ENCODE measurements at places on chromosomes 1 and 21.

- no peak overlapping the region for H3K4me3 ChIP-seq
- peaks cover 30% of the 10 kb centered on the region for H3K27me3 ChIP-seq
- peaks cover 42% of the 10 kb centered on the region for H3K4me1 ChIP-seq
- no peak overlapping the region for H3K27ac ChIP-seq
- no peak for DNase-seq
Measured at GRCh38 chr1:17465228-17465627, 25.8 kb upstream of the RCC2 start.

GRCh38 chr1:47179017-47179987 is 10.5 kb downstream of the PDZK1IP1 start:
- H3K27me3 ChIP-seq, result peaks cover 36% of the 10 kb centered on the region
- DNase-seq, result peak; percentile 94
- H3K4me3 ChIP-seq, result peak overlapping the region; percentile 79
- peak overlapping the region; percentile 76 for H3K27ac ChIP-seq
- H3K4me1 ChIP-seq, result peaks cover 22% of the 10 kb centered on the region

GRCh38 chr1:230857077-230857476 is 11.2 kb downstream of the C1orf198 start:
- H3K27me3 ChIP-seq, result no peaks in the 10 kb centered on the region
- DNase-seq, result no peak
- peaks cover 25% of the 10 kb centered on the region for H3K4me1 ChIP-seq
- H3K36me3 ChIP-seq, result peaks cover 37% of the 10 kb centered on the region

- H3K27ac ChIP-seq, result no peak overlapping the region
- no peaks in the 10 kb centered on the region for H3K36me3 ChIP-seq
- no peaks in the 10 kb centered on the region for H3K4me1 ChIP-seq
- H3K4me3 ChIP-seq, result no peak overlapping the region
- no peak for DNase-seq
Measured at GRCh38 chr1:176853503-176853902, 311.0 kb downstream of the ASTN1 start.

DNA sequence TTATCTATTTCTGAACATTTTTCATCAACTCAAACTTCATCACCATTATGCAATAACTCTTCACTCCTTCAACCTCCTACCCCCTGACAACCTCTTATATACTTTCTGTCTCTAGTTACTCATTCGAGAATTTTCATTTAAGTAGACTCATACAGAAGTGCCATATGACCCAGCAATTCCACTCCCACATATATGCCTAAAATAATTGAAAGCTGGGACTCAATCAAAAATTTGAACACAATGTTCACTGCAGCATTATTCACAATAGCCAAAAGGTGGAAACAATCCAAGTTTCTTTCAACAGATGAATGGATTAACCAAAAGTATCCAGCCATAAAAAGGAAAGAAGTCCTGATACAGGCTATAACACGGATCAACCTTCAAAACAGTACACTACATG is 24.1 kb downstream of the COL11A1 start:
- no peaks in the 10 kb centered on the region for H3K27me3 ChIP-seq
- H3K36me3 ChIP-seq, result no peaks in the 10 kb centered on the region
- no peak overlapping the region for H3K4me3 ChIP-seq
- H3K4me1 ChIP-seq, result no peaks in the 10 kb centered on the region

DNA sequence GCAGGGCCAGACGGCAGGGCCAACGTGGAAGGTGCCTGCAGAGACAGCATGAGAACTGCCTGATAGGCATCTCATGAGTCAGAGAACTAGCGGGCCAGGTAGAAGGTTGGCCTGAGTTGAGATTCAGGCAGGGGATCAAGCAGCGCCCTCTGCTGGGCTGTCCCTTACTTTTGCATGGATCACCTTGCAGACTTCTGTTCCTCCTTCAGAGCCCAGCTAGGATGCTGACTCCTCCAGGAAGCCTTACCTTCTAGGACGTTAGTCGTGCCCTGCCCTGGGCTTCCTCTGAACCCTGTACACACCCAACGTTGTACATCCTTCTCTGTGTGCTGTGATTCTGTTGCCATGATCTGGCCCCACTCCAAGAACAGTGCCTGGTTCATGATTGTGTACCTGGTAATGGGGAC is 231.3 kb upstream of the VAMP3 start:
- H3K27me3 ChIP-seq, result peaks cover 8% of the 10 kb centered on the region
- H3K4me1 ChIP-seq, result peaks cover 50% of the 10 kb centered on the region
- peak; percentile 88 for DNase-seq
- no peak overlapping the region for H3K27ac ChIP-seq
- no peaks in the 10 kb centered on the region for H3K36me3 ChIP-seq

- no peaks in the 10 kb centered on the region for H3K27me3 ChIP-seq
- peaks cover 21% of the 10 kb centered on the region for H3K4me1 ChIP-seq
Measured at GRCh38 chr1:26922901-26923300, 1.4 kb downstream of the NUDC start.

DNA sequence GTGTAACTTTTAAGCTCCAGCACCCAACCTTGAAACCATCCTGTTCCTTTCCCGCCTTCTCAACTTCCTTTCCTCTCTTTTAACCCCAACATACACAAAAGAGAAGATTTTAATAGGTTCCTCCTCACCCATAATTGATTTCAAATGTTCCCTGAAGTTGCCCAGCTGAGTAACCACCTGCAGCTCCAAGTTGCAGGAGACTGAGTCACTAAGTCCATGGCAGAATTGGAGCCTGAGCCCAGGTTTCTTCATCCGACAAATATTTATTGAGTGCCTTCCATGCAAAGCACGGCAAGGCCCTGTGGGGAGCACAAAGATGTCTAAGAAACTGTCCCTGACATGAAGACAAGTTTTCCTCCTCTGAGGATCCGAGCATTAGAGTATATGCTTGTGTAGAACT is 97.7 kb downstream of the PAPPA2 start:
- no peak for DNase-seq
- no peak overlapping the region for H3K4me3 ChIP-seq
- no peaks in the 10 kb centered on the region for H3K36me3 ChIP-seq
- no peaks in the 10 kb centered on the region for H3K27me3 ChIP-seq
- H3K27ac ChIP-seq, result no peak overlapping the region
- H3K4me1 ChIP-seq, result peaks cover 26% of the 10 kb centered on the region

GRCh38 chr1:182917378-182917777 is 35.6 kb downstream of the SHCBP1L start:
- H3K27ac ChIP-seq, result no peak overlapping the region
- no peak overlapping the region for H3K4me3 ChIP-seq
- no peaks in the 10 kb centered on the region for H3K36me3 ChIP-seq
- no peaks in the 10 kb centered on the region for H3K27me3 ChIP-seq
- no peak for DNase-seq

DNA sequence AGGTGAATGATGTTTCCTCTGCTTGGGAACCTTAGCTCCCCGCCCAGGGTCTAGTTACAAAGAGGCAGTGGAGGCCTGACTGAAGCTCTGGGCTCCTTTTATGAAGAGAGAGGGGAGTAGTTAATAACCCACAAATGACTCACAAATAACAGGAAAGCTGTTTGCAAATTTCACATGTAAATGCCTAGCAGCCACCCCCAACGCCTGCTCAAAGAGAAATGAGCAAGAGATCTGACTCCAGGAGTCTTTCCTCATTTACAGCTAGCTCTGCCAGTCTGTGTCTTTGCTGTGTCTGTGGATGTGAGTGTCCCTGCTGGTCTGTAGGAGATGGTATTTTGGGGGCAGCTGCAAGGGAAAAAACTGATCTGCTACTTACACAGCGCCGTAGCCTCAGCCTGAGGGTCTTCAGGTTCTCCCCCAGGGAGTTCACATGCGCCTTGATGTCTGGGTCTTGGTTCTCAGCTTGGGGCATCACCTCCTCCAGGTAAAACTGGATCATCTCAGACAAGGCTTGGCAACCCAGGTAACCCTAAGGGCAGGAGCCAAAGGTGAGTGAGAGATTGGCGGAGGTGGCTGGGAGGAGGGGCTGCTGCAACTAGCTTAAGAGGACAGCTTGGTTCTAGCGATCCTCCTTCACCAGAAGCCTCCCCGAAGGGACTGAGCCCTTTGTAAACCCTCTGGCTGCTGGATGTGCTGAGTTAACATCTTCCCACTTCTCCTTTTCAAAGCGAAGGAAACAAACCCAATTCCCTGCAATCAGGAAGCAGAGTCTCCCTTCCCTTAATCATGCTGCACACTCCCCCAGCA is at the start of gene IL19:
Gene IL19 (plus strand): TSS at position 243 of the 807 bp plus-strand sequence. CDS start 65,890 bp downstream, outside the sequence.
- peaks cover 4% of the 10 kb centered on the region for H3K27me3 ChIP-seq
- no peak within 1 kb of the TSS for H3K4me3 ChIP-seq
- DNase-seq, result no peak
- peaks cover 33% of the 10 kb centered on the region for H3K4me1 ChIP-seq

GRCh38 chr1:154607609-154608396 is at the start of gene ADAR:
Gene ADAR, minus strand, starts transcription at chr1:154608186. Its CDS starts 180 bp downstream, at chr1:154608006.
- no peaks in the 10 kb centered on the region for H3K27me3 ChIP-seq
- DNase-seq, result peak; percentile 67
- peak within 1 kb of the TSS; percentile 99 for H3K27ac ChIP-seq
- peaks cover 76% of the 10 kb centered on the region for H3K4me1 ChIP-seq
- H3K36me3 ChIP-seq, result peaks cover 3% of the 10 kb centered on the region
- peak within 1 kb of the TSS; percentile 93 for H3K4me3 ChIP-seq

All from WTC11 (cell line).